ENCODE measurements at places on chromosomes 2 and 18.

- no peak for DNase-seq
These were observed 35.8 kb downstream of the RBKS start for GRCh38 chr2:27854229-27854862.

DNA sequence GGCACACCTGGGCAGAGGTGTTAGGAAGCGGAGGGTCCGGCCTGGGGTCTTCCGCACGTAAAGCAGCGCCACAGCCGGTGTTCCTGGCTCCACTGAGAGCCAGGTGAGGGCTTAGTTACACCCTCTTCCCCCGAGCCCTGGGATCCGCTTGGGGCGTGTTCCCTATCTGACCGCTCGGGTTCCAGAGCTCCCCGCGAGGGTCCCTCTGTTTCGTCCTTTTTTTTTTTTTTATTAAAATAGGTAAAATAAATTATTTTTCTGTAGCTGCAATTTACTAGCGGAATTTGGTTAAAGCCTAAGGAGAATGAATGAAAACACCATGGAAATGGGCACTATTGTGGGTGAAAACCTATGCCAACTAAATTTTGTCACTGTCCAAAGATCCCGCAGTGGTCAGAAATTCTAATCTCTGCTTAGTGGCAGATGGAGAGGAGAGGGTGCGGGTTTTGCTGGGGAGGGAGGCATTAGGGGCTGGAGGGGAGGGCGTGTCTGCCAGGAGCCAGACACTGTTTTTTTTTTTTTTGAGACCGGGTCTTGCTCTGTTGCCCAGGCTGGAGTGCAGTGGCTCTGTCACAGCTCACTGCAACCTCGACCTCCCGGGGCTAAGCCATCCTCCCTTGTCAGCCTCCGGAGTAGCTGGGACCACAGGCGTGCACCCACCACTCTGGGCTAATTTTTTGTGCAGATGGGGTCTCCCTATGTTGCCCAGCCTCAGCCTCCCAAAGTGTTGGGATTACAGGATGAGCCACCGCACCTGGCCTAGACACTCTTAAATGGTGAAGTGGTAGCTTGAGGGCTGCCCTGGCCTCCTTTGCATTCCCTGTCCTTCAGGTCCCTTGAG, 834 bp downstream of the PDCL3 start:
- no peak for DNase-seq

DNA sequence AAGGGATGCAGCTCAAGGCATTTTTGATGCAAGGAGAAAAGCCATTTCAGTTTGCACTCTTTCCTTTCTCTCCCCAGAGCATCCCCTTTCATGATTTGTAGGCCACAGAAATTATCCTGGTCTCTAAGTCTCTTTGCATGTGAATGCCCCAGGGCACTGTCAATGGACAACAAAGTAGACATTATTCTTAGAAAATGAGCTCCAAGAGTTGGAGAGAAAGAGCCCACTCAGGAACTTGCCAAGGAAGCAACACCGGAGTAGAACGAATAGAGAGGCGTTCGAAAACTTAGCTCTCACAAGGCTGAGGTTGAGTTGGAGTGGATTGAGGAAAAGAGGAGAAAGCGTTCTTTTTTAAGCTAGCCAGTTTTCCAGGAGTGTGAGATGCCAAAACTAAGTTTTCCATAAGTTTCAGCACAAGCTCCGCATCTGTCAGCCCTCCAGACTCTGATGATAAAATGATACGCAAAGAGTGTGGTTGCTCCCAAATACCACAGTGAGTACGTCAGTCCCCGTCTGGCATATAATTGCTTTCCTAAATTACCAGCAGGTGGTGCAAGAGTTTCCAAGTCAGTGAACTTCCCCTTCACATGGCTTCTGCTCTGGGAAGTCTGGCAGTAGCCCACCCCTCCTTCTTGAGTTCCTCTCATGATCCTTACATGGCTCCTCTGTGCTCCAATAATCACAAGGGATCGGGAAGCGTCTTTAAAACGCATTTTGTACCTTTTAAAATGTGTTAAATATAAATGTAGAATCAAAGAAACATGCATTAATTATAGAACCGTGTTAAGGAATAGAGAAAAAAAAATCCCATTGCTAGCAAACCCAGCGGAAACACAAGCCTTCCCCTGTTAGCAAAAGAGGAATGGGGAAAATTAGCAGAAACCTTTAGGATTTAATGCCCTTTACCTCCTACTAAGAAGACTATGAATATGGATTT, 1060.6 kb upstream of the FANCL start:
- DNase-seq, result no peak

- DNase-seq, result no peak
These were observed 73.6 kb upstream of the IGFBP5 start for GRCh38 chr2:216768908-216769411.

DNA sequence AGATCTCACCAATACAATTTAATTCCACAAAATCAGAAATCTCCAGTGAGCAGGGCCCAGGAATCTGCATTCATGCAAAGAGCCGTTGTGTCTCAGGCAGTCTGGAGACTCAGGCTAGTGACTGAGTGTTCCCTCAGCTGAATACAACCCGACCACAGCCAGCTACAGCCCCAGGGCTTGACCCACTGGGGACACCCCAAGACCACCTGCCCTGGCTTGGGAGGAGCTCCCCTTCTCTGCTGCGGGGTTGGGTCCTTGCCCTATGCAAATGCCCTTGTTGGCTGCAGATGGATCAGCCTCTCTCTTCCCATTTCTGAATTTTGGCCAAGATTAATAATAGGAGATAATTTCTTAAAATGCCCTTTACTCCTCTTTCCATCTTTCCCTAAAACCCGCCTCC, 157.7 kb downstream of the TWIST2 start:
- no peak for DNase-seq

GRCh38 chr2:217980591-217980990, 22.2 kb downstream of the TNS1 start:
- DNase-seq, result no peak

GRCh38 chr2:45652090-45653031, 886 bp downstream of the PRKCE start:
- DNase-seq, result peak; percentile 11

GRCh38 chr2:111100087-111100764, 20.5 kb upstream of the BCL2L11 start:
- no peak for DNase-seq

DNA sequence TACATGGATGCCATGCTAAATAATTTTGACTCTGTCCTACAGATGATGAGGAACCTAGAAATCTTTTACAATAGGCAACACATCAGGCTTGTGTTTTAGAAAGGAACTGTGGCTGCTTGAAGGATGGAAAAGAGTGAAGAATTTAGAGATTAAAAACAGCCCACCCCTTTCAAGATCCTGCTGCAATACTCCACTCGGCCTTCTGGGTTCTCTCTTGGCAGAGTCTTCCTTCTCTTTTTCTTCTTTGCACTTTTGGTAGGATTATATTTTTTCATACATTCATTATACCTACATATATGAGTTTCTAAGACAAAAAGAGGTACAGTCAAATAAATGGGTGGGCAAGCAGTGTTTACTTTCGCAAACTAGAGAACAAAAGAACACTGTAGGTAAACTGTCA, 474.3 kb downstream of the ERBB4 start:
- DNase-seq, result no peak

DNA sequence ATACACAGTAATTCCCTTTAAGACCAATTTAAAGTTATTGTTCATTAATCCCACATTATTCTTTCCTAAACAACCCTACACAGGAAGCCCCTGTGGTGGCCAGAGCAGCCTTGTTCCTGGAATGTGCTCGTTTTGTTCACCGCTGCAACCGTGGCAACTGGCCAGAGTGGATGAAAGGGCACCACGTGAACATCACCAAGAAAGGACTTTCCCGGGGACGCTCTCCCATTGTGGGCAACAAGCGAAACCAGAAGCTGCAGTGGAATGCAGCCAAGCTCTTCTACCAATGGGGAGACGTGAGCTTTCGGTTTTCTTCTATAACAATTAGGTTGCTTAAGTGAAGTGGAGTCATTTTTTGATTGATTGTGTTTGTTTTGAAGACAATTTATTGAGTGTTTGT, 101.0 kb downstream of the UNC80 start:
- DNase-seq, result no peak

DNA sequence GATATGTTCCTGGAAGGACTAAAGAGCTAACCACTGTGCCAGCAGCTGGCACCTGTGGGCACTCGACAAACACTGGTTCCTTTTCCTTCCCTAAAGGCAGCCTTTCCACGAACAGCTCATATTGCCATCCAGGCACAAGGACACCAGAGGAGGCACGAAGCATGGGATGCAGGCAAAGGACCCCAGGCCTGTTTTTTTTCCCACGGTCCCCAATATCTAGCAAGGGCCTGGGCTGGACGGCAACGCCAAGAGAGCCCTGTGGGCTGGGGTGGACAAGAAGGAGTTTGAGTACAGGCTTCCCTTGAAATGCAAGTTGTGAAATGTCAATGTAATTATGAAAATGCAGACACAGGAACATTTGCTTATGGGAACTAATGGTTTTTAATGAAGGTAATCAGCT, 135.9 kb downstream of the CYP26B1 start:
- DNase-seq, result no peak

DNA sequence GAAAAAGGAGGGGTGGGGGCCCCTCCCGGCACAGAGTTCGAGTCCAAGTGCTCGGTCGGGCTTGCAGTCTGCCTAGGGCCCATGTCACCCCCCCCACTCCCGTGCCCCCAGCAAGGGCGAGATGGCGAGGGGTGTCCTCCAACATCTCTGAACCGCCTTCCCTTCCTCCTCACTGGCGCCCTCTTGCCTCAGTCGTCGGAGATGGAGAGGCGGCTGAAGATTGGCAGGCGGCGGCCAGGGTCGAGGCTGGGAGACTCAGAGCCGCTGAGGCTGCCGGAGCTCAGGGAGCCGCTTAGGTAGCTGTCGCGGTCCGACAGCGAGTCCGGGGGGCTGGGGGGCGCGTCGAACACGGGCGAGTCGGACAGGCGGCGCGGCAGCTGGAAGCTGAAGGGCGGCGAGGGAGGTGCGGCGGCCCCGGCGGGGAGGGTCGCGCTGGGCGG, 2.3 kb downstream of the ZFP36L2 start:
- peak; percentile 80 for DNase-seq

- DNase-seq, result no peak
These were observed 314.4 kb upstream of the ZEB2 start for GRCh38 chr2:144834363-144834762.

DNA sequence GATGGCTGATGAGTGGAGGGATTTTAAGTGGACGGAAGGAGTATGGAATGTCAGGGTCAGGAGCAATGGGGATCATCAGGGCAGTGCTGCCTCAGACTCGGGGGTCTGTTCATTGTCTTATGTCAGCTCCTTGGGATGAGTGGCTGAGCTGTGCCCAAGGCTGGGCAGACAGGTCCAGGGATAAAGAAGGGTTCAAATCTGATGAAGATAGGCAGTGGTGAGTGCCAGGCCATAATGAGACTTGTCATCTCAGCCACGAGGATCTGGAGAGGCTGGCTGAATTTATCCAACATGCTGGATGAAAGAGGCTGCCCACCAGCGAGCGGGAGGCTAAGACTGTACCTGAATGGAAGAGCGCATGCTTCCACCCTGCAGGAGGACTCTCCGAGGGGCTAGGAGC, 46.3 kb upstream of the APCDD1 start:
- no peak for DNase-seq

GRCh38 chr2:208329485-208329884, 63.4 kb downstream of the PIKFYVE start:
- DNase-seq, result no peak

- DNase-seq, result no peak
These were observed 171.8 kb upstream of the SPRED2 start for GRCh38 chr2:65604246-65604645.

DNA sequence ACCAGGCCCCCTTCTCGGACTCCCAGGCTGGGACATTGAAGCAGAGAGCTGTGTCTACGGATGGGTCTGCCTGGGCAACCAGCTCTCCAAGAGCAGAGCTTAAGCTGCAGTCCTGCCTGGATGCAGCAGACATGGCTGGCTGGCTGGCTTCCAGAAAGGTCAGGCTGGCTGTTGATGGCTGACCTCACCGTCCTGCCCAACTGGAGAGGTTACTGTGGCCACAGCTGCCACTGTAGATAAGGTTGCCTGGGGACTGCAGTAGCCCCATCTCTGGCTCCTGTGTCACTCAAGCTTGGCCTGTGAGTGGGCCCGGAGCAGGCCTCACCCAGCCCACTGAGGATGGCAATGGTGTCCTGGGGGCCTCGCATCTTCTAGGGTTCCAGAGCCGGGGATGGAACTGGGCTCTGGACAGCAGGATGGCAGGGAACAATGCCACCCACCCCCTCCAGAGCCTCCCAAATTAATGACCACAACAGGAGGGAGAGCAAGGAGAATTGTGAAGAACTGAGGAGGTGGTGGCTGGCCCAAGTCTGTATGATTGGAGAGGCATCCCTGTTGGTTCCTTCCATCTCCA, 37.0 kb upstream of the FOSL2 start:
- DNase-seq, result no peak

- no peak for DNase-seq
These were observed 92.7 kb downstream of the CSRNP3 start for GRCh38 chr2:165562233-165562632.

DNA sequence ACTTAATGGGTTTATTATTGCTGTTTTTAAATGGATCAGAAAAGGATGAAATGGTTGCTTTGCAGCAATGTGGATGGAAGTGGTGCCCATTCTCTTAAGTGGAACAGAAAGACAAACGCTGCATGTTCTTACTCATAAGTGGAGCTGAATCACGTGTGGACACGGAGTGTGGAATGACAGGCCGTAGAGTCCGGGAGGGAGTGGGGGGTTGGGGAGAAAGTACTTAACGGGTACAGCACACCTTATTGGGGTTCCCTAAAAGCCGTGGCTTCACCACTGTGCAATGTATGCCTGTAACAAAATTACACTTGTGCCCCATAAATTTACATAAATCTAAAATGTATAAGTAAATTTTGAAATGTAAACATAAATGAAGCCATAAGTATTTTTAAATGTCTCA, 64.0 kb upstream of the CTDP1 start:
- no peak for DNase-seq

DNA sequence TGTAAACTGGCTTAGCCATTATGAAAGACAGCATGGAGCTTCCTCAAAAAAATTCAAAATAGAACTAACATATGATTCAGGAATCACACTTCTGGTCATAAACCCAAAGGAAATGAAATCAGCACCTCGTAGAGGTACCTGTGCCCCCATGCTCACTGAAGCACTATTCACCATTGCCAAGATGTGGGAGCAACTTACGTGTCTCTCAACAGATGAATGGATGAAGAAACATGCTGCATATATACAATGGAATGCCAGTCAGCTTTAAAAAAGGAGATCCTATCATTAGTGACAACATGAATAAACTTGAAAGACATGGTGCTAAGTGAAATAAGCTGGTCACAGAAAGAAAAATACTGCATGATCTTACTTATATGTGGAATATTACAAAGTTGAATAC, 8.2 kb downstream of the SCTR start:
- DNase-seq, result no peak

GRCh38 chr2:197263077-197263476, 47.5 kb downstream of the ANKRD44 start:
- no peak for DNase-seq

DNA sequence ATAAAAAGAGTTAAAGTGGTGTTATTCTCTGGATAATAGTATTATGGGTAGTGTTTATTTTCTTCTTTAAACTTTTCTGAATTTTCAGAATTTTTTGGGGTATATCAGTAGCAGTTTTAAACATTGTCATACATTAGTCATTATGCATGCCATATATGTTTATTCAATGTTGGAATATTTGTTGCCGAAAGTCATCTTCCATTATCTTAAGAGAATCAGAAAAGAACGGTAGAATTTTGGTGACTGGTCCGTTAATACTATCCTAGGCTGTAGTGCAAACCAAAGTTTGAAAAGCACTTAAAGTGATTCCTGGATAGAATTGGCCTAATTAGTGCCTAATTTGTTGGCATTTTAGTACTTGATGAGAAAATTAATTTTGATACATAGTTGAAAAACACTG, 244.1 kb downstream of the PHLPP1 start:
- DNase-seq, result no peak
